DMS 273 treated with DMSO at 0.1 percent for 48 hours (cell line): ENCODE measurements at places on chromosomes 13 and 19.

DNA sequence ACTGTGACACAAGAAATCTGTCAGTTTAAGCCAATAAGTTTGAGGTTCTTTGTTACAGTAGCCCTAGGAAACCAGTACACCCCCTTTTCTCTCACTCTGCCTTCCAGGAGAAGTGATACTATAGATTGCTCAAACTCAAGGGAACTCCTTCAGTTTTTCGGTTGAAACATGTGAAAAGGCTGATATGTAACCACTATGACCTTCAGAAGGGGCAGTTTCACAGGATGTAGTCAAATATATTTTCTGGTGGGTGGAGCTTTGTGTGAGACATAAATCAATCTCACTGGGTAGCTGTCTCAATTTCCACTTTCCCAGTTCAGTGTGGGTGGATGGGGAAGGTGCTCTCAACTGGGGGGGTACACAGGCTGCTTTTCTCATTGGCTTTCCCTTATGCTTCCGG is 41.7 kb downstream of the HTR2A start:
- DNase-seq, result no peak

DNA sequence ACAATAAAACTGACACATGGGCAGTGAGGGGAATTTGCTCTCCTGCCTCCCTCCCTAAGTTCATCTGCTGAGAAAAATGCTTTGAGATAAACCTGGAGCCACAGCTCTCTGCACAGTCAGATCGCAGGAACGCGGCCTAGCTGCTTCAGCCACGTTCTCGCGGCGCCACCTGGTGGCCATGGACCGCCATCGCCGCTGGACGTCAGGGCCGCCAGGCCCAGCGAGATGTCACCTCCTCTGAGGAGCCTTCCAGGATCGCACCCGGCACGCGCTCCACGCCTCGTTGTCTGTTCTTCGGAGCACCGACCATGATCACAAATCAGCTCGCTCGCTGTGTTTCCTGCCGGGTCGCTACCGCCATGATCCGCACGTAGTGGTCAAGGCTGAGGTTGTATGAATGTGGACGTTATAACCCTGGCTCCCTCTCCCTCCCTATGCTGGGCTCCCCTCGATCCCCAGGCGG is 20.6 kb upstream of the USP29 start:
- no peak for DNase-seq

DNA sequence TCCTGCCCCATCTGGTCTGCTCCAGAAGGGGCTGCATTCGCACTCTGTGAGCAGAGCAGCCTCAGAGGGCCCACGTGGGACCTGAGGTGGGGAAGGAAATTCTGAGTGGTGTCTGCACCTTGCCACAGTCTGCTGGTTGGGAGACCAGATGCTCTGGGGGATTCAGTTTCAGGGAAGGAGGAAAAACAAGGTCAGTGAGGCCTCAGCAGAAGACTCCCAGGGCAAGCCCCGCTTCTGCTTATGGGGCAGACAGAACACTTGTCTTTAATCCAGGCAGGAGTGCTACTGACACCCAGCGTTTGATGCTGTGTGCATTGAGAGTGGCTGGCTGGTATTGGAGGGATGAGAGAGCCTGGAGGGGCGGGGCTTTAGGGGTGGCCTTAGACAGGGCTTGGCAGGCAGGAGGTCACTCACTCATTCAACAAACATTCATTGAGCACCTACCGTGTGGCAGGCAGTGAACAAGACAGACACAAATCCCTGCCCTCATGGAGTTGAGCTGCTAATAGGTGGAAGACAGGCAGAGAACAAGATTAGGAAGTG is 4.9 kb upstream of the CLEC17A start:
- DNase-seq, result peak; percentile 39

DNA sequence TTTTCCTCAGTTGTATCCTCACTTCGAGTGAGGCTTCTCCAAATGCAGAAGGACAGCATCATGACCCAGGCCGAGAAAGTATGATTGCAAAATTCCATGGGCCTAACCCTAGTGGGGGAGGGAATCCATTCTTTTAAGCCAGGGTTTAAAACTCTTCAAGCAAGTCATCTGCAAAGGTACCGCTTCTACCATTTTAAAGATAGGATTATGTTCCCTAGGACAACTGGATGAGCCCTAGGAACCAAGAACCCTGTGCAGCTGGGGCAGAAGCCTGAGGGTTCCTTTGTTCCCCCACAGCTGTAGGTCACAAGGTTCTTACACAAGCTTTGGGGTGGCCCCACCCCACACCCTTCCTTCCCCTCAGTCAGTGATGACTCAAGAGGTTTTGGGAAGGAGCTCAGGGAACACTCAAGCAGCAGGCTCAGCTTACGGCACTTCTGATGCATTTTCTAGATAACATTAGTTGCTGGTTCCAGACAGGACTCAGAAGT is 13.5 kb downstream of the ARL11 start:
- no peak for DNase-seq

- DNase-seq, result no peak
Observed at GRCh38 chr13:40394304-40394985, 272.0 kb downstream of the FOXO1 start.

- DNase-seq, result no peak
Observed at GRCh38 chr13:42602906-42603305, 29.0 kb downstream of the TNFSF11 start.

DNA sequence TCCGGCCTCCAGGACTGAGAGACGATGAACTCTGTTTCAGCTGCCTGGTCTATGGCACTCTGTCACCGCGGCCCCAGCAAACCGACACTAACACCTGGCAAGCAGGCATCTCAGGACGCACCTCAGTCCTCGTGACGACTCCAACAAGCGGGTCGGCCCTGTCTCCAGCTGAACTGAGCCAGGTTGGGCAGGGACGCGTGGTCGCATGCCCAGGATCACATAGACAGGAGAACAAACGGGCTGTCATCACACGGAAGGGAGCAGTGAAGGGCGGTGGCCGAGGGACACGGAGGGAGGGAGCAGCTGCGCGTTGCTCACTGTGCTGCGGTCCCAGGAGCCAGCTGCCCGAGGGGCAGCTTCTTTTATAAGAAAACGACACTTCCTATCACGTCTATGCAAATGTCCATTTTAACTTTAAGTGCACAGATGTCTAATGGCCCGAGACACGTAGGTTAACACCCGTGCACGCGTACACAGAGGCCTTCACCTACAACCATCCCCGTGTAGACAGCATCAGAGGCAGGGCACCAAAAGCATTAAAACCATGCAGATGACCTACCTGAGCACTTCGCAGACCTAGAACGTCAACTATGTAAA is 8.9 kb downstream of the SGTA start:
- no peak for DNase-seq

DNA sequence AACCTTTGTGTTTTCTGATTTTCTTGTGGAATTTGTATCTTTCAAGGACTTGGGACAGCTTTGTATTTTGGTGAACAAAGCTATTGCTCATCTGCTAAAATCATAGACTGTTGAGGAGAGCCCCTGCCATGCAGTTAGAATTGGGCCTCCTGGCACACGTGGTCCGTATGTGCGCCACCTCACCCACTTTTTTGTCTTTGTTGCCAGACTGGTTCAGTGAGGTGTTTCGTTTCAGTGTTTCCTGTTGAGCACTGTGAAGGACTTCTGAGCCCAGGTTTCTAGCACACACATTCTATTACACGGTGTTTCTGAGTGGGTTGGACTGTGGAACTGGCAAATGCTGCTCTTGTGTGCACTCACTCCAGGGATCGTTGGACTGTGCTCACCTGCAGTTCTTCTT is 37.6 kb upstream of the RNF113B start:
- no peak for DNase-seq

- peak; percentile 89 for DNase-seq
Observed at GRCh38 chr19:55385724-55386492, at the start of gene RPL28. RPL28 (plus strand) TSS chr19:55385932; CDS start chr19:55386358, 426 bp downstream.

DNA sequence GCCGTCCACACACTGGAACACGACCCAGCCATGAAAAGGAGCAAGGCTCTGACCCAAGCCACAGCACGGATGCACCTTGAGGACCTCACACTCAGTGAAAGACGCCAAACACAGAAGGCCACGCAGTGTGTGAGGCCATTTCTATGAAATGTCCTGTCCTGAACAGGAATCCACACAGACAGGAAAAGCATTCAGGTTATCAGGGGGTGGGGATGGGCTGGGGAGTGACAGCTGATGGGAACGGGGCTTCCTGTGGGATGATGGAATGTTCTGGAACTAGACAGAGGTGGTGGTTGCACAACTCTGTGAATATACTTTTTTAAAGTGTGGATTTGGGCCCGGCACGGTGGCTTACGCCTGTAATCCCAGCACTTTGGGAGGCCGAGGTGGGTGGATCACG is 30.6 kb downstream of the GPX4 start:
- no peak for DNase-seq

DNA sequence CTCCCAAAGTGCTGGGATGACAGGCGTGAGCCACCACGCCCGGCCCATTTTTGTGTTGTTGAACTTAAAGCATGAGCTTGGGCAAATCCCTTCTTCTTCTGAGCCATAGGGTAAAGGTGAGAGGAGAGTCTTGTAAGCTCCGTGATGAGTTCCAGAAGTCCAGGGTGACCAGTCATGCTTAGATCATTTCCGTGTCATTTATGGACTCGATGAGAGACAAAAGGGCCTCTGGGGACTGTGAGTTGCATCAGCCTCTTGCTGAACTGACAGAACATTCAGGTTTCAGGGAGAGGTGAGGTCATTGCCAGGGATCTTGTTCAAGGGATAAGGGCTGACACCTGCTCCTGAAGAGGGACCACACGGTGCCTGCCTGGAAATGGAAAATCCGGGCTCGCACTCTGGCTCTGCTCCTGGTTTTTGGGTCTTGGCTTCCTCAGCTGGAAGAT is 53.6 kb downstream of the GADD45B start:
- DNase-seq, result no peak

GRCh38 chr13:60152114-60152513 is 11.6 kb downstream of the DIAPH3 start:
- no peak for DNase-seq

DNA sequence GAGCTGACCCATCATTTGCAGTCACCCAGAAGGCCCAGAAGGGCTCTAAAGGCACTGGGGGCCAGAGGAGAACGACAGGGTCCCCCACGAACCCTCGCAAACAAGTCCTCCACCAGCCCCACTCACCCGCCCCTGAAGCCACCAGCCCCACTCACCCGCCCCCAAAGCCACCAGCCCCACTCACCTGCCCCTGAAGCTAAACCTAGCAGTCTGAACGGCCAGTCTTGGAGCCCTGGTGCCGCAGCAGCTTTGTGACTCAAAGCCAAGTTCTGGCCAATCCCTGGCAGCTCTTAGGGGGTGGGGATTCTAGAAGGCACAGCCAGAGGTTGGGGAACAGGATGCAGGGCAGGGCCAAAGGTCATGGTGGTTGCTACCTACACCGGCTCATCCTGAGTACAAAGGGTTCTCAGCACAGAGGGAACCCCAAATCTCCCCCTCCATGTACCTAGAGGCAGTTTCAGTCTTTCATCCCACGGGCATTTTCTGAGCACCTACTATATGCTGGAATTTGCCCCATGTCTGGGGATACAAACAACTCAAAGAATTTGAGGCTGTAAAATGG is at the start of gene IQCN:
Gene IQCN (minus strand): TSS at position 234 of the 562 bp plus-strand sequence. CDS start 4,974 bp downstream, outside the sequence.
- no peak for DNase-seq

DNA sequence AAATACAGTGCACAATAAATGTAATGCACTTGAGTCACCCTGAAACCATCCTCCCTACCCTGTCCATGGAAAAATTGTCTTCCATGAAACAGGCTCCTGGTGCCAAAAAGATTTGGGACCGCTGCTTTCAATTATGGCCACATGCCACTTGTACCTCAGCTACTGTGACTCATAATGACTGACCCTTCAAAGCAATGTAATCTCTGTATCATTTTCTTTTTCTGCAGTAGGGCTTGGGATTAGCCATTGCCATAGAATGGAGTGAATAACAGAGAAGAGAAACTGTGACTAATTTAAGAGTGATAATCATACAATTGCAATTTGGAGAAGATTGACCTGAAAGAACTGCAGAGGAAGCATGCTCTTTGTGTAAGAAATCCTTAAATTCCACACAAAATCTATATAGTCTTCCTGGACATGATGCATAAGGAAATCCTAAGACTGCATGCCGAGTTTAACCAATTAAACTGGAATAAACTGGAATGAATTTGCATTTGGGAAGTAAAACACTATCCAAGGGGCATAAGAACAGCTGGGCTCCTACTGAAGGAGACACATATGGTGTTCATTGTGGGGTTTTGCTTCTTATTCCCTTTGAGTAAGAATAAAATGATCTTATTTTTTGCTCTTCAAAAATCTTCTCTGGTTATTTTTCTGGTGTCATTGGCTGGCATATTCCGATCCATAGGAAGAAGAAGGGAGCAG is 59.5 kb upstream of the SLC7A1 start:
- DNase-seq, result no peak

DNA sequence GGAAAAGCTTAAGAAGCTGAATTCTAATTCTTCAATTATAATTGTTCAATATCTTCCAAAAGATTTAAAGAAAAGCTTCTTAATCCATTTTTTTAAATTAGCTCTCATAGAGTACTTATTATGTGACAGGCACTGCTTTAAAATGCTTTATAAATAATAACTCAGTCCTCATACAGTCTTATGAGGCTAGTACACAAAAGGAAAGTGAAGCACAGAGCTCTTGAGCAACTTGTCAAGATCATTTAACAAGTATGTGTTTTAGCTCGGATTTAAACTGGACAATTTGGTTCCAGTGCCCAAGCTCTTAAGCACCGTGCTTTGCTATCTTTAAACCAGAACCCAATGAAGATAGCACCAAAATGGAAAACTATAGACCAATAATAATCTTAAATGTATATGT is 106.1 kb downstream of the DHRS12 start:
- DNase-seq, result no peak

- no peak for DNase-seq
Observed at GRCh38 chr13:41706152-41706551, 248.8 kb downstream of the RGCC start.

GRCh38 chr19:34244611-34245299 is 9.6 kb upstream of the GARRE1 start:
- no peak for DNase-seq

GRCh38 chr13:100098445-100099116 is 9.7 kb downstream of the PCCA start:
- DNase-seq, result no peak

- DNase-seq, result no peak
Observed at GRCh38 chr13:100790405-100790804, 115.8 kb upstream of the TMTC4 start.

GRCh38 chr13:25905611-25906010 is 146.2 kb downstream of the SHISA2 start:
- no peak for DNase-seq

DNA sequence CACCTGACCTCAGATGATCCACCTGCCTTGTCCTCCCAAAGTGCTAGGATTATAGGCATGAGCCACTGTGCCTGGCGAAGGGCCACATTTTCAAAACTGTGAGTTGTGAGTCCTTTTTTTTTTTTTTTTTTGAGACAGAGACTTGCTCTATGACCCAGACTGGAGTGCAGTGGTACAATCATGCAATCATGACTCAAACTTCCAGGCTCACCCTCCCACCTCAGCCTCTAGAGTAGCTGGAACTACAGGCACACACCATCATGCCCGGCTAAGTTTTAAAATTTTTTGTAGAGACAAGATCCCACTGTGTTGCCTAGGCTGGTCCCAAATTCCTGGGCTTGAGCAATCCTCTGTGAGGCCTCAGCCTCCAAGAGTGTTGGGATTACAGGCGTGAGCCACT is 3.8 kb upstream of the MYPOP start:
- no peak for DNase-seq

- no peak for DNase-seq
Observed at GRCh38 chr13:113744197-113745000, 14.6 kb upstream of the TMEM255B start.
